ENCODE measurements at places on chromosomes 1 and 21.

DNA sequence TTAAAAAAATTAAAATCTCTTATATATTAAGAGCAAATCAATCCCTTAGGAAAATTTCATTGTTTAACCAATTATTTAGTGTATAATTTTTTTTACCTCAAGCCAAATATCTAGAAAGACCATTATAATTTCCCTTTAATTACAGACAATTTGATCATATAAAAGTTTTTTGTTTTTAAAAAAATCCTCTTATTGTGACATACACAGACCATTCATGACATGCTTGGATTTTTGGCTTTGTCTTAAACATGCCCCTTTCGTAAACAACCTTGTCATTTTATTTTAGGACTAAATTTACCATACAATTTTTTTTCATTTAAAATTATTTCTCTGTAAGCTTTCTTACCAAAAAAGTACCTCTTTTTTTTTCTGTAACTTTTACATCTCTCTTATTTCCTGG, 14.2 kb upstream of the CYP4B1 start:
- no peak for DNase-seq

DNA sequence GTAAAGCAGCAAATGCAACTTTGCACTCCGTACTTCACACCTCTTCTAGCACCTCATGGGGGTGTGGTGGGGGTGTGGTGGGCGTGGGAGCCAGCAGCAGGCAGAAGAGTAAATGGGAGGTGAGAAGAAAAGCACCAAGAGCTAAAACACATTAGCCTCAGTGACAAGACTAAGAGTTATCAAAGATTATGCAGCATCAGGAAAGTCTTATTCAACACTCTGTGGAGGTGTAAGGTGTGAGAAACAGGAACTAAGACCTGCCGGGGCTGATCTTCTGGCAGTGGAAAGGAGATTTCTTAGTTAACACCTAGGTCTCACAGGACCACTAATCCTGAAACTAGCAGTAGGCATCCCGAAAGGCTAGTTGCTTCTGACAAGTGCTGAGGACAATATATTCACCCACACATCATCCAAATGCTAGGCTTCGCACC, 9.9 kb downstream of the TGFBR3 start:
- no peak for DNase-seq

DNA sequence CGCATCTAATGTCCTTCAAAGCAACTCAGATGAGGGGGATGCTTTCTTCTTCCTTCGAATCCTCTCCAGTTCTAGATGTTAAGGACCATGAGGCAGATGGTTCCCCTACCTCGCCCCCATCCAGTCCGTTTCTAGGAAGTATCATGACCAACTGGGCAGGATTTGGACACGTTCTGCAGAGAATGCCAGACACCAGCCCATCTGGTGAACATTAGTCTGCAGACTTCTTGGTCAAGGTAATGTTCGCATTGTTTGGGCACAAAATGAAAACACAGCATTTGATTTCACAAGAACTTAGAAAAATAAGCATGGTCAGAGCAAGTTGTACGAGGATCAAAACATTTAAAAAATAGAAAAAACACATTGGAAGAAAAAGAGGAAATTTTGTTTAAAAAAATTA, 25.4 kb upstream of the ADARB1 start:
- DNase-seq = peak; percentile 86

- no peak for DNase-seq
Measured at GRCh38 chr21:29144736-29145353, 14.4 kb downstream of the MAP3K7CL start.

- no peak for DNase-seq
Measured at GRCh38 chr1:241579434-241579833, 47.3 kb downstream of the KMO start.

DNA sequence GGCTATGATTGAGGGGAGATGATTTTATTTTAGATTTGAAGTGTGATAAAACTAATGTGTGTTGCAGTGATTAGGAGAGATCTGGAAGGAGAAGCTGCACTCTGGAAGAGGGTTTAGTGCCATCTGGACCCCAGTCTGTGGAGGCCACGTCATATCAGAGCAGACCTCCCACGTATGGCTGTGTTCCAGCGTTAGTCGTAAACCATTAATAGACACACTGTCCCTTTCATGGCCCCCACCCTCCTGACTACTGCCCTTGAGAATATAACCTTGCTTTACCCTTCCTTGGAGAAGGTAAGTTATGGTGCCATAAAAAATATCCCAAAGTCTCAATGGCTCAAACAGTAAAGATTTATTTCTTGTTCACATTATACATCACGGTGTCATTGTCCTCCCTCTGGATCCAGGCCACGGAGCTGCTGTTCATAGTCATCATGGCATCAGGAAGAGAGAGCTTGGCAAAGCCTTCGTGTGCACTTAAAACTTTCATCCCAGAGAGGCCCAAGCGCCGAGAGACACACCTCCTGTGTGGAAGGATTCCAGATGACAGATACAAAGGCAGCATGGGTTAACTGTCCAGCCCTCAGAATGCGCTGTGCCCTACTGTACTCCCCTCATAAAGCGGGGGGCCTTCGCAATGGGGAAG, 33.2 kb downstream of the RHOU start:
- no peak for DNase-seq

DNA sequence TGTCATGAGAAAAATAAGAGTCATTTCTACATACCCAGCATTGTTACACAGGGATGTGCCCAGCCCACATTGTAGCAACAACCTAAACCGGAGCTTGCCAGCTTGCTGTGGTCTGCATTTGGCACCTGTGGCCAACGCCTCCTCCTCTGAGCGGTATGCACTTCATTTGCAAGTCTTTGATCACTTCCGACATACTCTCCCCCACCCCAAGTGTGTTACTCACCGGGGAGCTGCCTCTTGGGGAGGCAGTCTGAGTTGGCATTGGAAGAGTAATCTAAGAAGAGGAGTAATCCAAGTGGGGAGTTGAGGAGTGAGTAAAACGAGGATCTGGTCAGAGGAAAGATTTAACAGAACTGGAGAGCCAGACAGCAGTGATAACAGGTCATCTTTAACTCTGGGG, 3.8 kb downstream of the BCL9 start:
- peak; percentile 38 for DNase-seq

GRCh38 chr21:16768096-16768495, 744.7 kb upstream of the CXADR start:
- DNase-seq = no peak

- DNase-seq = peak; percentile 3
Measured at GRCh38 chr1:92577261-92577895, 90.7 kb upstream of the GFI1 start.

- DNase-seq = no peak
Measured at GRCh38 chr1:31377364-31377863, 4.5 kb upstream of the FABP3 start.

DNA sequence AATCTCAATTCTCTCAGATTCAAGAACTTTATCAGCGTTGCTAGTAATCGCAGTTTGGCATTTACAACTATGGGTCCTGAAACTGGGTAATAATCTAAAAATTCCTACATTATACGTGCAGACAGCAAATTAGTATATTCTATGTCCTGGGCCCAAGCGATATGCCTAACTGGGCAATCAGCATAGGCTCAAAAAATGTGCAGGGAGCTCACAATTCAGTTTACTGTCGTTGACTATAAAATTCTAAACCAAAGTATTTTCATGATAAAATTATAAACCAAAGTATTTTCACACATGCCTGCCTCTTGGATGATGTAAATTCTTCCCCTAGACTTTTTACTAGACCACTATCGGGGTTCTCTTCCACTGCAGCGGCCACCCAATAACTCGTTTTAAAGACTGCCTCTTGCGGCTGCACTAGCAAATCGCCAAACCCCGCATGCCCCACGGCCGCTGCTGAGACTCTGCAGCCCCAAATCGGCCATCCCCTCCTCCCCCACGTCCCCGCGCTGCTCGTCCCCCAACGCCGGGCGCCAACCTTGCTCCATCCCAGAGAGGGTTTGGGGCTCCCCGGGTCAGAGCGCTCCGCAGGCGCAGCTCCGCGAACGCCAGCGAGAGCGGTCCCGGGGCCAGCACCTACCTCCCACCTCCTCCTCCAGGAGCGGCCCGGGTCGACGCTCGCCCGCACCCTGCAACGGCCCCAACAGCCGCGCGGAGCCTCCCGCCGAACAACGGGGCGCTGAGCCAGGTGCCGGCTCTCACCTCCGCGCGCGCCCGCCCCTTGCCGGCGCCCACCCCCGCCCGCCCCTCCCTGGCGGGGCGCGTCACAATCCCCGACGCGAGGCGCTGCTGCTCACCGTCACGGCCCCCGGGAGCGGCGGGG, 506 bp downstream of the SSX2IP start:
- DNase-seq = peak; percentile 25

DNA sequence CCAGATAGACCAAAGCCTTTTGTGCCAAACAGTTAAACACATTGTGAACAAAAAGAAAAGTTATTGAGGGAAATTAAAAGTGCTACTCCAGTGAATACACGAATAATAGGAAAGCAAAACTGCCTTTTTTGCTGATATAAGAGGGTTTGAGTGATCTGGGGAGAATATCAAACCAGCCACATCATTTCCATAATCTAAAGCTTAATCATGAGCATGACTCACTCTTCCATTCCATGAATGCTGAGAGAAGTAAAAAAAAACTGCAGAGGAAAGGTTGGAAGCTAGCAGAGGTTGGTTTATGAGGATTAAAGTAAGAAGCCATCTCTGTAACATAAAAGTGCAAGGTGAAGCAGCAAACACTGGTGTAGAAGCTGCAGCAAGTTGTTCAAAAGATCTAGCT, 350.6 kb upstream of the NCAM2 start:
- peak; percentile 8 for DNase-seq

DNA sequence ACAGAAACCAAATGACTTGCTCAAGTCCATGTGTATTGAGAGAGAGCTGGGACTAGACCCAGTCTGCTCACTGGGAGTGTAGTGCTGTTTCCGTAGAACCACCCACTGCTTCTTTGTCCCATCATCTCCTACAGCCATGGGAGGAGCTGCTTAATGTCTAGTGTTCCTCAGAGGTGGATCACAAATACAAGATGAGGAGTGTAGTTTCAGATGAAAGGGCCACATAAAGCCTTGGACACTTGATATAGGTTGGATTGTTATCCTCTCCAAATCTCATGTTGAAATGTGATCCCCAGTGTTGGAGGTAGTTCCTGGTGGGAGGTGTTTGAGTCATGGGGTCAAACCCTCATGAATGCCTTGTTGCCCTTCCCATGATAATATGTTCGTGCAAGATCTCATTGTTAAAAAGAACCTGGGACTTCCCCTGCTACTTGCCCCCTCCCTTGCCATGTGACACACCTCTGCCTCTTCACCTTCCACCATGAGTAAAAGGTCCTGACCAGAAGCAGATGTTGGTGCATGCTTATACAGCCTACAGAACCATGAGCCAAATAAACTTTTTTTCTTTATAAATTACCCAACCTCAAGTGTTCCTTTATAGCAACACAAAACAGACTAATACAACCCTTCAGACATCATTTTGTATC, 127.5 kb upstream of the DNAH14 start:
- DNase-seq = no peak

GRCh38 chr1:155218854-155219591, 10.5 kb downstream of the MTX1 start:
- DNase-seq = peak; percentile 54

- no peak for DNase-seq
Measured at GRCh38 chr1:167676916-167677848, 44.6 kb upstream of the MPZL1 start.

DNA sequence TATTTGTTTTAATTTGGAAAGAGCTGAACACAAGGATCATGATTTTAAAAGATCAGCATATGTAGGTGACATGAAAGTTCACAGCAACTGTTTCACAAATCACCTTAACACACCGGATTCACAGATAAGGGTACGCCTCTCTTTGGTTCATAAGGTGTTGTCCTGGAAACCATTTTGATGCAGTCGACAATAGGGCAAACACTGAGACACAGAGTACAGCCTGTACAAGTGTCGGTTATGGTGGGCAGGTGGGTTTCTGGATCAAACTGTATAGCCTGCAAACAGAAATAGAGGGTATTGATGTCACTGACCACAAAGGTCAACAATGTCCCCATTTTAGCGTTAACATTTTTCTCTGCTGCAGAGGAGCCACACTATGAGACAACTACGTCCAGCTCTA, 357.3 kb downstream of the PTBP2 start:
- no peak for DNase-seq

GRCh38 chr1:20078171-20078651, 8.2 kb downstream of the PLA2G5 start:
- DNase-seq = no peak

DNA sequence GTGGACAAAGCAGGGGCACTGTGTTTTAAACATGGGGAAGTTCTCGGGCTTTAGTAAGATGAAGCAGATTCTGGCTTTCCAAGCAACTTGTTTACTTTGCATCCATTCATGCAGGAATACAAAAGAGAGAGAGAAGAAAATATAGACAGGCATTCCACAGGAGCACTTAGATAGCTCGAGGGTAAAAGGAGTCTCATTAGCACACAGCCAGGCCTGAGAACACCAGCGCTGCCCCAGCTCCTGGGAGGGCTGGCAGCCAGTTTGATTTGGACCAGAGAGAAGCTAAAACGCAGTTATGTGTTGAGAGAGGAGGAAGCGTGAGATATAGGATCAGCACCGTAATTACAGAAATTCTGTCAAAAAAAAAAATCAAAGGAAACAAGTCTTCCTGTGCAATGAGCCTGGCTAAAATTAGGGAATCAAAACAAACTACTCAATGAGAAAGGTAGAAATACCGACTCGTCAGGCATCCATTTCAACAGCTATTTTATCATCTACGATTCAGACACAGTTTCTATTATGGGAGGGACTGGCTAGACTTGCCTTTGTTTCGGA, 68.2 kb downstream of the CLSTN1 start:
- DNase-seq = no peak

GRCh38 chr1:7101187-7101586, 315.9 kb downstream of the CAMTA1 start:
- DNase-seq = no peak

GRCh38 chr1:31788825-31789256, 24.7 kb upstream of the ADGRB2 start:
- DNase-seq = peak; percentile 83

DNA sequence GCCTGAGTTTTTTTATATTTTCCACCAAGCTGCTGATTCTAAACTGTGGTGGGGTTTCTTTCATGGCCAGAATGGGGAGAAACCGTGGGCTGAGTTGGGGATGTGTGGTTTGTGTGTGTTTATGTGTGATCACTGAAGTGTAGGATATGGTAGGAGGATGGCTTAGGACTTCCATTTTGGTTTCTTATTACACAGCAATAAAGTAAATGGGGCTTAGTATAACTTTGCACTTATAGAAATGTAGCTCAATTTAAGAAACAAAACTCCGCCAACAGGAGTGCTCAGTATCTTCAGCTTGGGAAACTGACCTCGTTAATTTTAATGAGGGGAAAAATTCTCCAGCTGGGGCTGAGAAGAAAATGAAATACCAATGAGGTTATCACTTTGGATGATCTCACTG, 77.8 kb downstream of the PBX1 start:
- no peak for DNase-seq

GRCh38 chr1:9243066-9243739, 8.6 kb downstream of the H6PD start:
- no peak for DNase-seq

GRCh38 chr1:6024376-6024775, 21.3 kb upstream of the KCNAB2 start:
- DNase-seq = no peak

DNA sequence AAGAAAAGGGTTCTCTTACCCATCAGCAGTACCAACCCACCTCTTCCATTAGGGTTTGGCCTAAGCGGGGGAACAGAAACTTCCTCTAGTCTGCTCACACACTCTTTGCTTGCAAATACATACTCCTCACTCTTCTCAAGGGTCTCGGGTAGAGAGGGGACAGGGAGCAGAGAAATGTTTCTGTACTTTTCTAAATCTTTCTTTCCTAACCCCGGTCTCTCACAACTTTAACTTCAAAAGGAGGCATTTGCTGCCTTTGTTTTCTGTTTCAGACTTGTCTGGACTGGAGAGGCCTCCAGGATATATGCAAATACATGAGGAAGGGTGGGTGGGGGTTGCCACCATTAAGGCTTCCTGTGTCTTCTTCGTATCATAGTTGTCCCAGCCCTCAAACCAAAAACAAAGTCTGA, 10.5 kb upstream of the LAX1 start:
- DNase-seq = no peak

Measured in fibroblast of gingiva (primary cell).